ENCODE measurements at places on chromosomes 12 and 14.

DNA sequence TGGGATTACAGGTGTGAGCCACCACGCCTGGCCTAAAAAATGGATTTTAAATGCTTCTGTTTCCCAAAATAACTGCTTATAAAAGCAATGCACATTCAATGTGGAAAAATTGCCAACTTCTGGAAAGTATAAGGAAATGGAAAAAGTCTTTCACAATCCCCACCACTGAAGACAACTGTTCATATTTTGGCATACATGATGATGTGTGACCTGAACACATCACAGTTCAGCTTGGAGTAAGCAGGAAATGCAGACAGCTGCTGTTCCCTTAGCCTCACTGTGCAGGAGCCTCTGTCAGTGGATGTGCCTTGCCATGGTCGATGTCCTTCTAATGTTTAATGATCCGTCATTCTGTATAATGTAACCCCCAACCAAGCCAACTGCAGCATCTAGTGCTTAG lies 5.2 kb downstream of the MTERF2 start:
- no peak for DNase-seq

GRCh38 chr12:52791271-52792184 lies 4.4 kb downstream of the KRT3 start:
- no peak for DNase-seq

DNA sequence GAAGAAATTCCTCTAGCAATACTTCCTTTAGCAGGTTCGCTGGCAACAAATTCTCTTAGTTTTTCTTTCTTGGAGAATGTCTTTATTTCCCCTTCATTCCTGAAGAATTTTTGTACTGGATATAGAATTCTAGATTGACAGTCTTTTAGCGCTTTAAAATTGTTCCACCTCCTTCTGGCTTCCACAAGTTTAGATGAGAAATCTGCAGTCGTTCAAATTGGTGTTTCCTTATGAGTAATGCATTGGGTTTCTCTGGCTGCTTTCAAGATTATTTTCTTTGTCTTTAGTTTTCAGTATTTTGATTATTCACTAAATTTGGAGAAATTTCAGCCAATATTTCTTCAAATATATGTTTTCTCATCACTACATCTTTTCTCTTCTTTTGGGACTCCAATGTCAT lies 33.3 kb upstream of the FGF6 start:
- no peak for DNase-seq

DNA sequence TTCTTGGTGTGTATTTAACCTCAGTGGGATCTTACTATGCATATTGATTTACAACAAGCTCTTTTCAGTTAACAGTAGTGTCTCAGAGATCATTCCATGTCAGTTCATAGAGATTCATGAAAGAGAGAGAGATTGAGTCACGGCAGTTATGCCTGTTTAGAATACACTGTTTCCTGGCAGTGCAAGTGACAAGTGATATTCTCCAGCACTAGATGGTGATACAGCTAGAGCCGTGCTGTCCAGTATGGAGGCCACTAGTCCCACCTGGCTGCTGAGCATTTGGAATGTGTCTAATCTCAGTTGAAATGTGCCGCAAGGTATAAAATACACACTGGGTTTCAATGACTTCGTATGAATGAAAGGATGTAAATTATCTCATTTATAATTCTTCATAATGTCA lies 184.4 kb downstream of the SUDS3 start:
- no peak for DNase-seq

DNA sequence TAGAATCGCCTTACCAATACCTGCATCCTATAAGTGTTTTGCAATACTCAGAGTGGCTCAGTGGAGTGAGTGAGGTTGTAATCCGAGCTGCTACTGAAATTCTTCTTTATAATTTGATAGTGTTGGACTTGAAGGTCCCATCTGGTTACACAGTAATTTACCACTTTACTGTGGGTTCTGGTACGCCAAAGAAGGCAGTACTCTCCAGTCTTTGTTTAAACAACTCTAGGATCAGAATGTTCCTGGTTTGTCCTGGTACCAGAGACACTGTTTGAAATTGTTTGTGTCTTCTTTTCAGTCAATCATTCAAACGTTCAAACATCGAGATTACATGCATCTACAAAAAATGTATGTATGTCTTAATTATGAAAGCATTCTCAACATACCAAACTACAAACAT lies 51.3 kb upstream of the AMN1 start:
- no peak for DNase-seq

- no peak for DNase-seq
Measured at GRCh38 chr14:32249780-32250179, 46.7 kb upstream of the RNU6-8 start.

DNA sequence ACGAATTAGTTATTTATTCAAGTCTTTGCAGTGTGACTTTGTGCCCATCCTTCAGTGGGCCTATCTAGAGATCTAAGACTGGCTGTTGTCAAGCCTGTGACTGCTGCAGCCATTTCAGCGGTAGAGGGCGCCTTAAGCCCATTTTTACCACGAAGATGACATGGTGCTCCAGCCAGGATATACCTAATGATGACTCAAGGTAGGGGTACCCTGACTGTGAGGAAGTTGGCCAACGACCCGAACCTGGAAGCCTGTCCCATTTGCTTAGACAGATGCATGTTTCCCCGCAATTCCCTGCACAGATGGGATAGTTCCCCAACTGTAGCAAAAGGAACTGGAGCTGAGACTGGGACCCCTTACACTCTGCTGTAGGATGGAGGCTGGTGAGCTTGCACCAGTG lies 41.3 kb downstream of the RAB3IP start:
- DNase-seq, result no peak

- DNase-seq, result no peak
Measured at GRCh38 chr14:49480053-49480760, 106.0 kb downstream of the RPS29 start.

GRCh38 chr12:116919706-116920485 lies 9.1 kb downstream of the FBXW8 start:
- DNase-seq, result no peak

GRCh38 chr14:75198291-75198933 lies 22.0 kb upstream of the TMED10 start:
- DNase-seq, result no peak

DNA sequence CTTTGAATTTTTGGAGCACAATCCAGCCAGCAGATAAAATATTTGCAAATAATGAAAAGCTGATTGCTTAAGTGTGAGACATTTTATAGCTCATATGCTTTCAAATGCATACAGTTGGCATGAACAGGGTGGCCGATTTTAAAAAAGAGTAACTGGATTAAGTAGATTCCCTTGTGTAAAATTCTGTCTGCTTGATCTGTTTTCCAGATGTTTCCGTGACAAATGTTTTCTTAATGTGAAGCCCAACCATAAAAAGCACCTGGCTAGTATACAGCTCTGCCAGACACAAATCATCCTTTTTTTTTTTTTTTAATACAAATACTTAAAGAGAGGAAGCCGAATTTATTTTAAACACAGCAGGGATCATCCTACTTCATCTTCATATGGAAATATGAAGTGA lies 440.7 kb downstream of the CCER1 start:
- DNase-seq, result no peak

GRCh38 chr14:91413547-91414474 lies 3.8 kb downstream of the CCDC88C start:
- DNase-seq, result no peak

- no peak for DNase-seq
Measured at GRCh38 chr12:71312768-71313403, 126.7 kb upstream of the LGR5 start.

DNA sequence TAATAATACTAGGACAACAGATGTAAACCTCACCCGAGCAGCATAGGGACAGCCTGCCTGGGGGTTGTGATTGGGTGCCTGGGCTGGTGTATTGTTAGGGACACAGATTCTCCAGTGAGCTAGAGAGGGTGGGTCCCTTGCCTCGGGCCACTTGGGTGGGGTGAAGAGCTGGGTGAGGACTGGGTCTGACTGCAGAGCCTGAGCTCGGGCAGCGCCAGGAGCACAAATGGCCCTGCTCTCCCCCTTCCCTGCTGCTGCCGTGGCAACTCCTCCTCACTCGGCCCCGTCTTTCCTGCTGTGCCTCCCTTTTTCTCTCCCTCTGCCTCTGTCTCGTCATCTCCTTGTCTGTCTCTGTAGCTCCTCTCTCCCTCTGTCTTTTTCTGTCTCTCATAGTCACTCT lies 115.4 kb downstream of the GLT1D1 start:
- DNase-seq, result no peak

GRCh38 chr14:30243805-30244204 lies 315.2 kb upstream of the G2E3 start:
- no peak for DNase-seq

- no peak for DNase-seq
Measured at GRCh38 chr12:115407036-115407435, 723.1 kb upstream of the TBX3 start.

DNA sequence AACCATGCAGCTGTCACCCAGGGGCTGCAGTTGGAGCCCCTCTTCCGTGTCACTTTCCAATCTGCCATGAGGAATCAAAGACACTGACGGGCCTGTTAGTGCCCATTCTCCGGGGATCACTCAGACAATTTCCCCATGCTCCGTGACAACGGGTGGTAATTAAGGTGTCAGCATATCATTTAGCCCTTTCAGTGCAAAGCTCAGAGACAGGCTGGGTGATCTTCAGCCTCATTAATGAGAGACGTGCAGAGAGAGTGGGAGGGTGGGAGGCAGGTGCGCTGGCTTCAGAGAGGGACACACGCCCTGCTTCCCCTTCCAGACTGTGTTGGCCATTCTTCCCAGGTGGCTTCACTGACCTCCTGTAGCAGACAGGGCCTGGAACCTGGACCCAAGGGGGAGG lies 58.7 kb downstream of the MVK start:
- no peak for DNase-seq

DNA sequence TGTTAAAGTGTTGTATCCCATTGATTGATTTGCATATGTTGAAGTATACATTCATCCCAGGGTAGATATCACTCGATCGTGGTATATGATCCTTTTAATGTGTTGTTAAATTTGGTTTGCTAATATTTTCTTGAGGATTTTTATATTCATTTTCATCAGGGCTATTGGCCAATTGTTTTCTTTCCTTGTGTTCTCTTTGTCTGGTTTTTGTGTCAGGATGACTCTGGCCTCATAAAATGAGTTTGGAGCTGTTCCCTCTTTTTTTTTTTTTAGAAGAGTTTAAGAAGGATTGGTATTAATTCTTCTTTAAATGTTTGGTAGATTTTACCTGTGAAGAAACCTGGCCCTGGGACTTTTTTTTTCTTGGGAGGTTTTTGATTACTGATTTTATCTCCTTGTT lies 303.5 kb upstream of the RTL1 start:
- no peak for DNase-seq

DNA sequence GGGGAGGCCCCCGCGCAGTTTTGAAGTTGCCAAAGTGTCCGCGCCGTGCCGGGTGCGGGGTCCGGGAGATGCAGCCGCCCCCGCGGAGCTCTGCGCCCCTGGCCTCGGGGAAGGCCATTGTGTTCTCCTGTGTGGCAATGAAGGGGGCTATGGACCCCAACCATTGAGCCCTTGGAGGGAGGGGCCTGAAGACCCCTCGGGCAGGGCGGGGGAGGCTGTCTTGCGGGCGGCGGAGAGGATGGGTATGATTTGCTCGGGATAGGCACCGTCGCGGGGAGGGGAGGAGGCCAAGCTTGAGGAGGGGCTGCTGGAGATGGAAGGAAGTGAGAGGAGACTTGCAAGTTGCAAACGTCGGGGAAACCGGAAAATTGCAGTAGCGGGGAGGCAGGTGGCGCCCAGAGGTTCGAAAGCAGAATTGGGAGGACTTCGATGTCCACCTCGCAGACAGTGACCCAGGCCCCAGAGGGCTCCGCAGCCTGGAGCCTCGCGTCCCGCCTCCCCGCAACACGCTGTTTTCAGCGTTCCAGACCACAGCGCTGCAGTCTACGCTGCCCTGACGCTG lies 25.4 kb downstream of the BCL11B start:
- no peak for DNase-seq

DNA sequence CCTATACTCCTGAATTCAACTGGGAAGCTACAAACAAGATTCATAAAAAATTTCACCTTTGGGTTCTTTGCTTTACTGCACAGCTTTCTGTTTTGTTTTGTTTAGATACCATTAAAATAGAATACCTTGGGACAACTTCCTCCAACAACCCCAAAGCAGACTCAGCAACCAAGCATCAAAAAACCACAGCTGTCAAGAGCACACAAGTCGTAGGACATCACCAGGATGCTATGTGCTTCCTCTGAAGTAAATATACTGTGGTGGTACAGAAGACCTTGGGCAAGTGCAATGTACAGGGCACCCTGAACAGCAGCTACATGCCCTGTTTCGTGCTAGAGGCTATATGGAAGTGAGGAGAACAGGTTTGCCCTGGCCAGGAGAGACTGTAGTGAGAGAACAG lies 359.3 kb downstream of the BCL11B start:
- DNase-seq, result no peak

GRCh38 chr14:64464651-64465050 lies 648 bp upstream of the AKAP5 start:
- DNase-seq, result no peak

DNA sequence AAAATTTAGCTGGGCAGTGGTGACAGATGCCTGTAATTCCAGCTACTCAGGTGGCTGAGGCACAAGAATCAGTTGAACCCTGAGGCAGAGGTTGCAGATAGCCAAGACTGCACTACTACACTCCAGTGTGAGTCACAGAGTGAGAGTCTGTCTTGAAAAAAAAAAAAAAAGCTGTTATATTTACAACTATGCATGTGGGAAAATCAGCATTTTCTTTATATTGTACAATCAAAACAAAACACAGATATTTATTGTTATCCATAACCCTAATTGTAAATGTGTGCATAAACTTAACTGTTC lies 12.5 kb downstream of the C1R start:
- no peak for DNase-seq

- no peak for DNase-seq
Measured at GRCh38 chr14:31879661-31880348, 197.3 kb upstream of the ARHGAP5 start.

DNA sequence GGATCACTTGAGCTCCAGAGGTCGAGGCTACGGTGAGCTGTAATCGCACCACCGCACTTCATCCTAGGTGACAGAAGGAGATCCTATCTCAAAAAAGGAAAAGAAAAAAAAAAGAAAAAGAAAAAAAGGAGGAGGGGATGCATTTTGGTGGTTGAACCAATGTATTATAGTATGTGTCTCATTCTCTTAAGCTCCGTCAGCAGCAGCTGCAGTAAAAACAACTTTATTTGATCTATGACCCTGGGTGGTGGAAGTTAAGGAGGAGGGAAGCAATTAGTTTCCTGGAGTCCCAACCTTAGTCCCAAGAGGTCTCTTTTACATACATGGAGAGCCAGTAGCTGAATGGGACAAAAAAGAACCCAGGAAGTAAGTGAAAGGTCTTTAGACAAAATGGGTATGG lies 26.8 kb upstream of the APOF start:
- DNase-seq, result no peak

- no peak for DNase-seq
Measured at GRCh38 chr12:107356266-107356936, 263.1 kb upstream of the CRY1 start.

DNA sequence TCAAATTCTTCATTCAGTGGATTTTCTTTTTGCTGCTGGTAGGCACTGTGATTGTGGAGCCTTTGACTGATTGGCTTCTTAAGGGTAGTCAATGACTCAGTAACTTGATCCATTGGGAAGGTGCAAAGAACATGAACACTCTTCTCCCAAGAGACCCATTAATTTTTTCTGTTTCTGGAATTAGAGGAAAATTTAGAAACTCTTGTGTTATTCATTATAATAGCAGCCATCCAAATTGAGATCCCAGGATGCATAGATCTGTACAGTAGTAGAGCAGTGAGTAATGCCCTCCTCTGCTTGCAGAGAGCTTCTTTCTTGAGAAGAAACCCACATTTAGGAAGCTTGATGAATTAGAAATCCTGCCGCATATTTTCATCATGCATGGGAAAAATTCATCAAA lies 63.9 kb downstream of the MYRFL start:
- no peak for DNase-seq

Measured in stimulated activated CD4-positive, alpha-beta T cell treated with anti-CD3 and anti-CD28 coated beads, Interleukin-1b, Interleukin-23, amount 100 ng/mL, for 1 hour (primary cell).